ENCODE measurements at places on chromosomes 4 and X. TPM values are rescaled to one million over a fixed set of nuclear protein-coding genes. Genes with fewer than 3 reads are reported as not detected.

DNA sequence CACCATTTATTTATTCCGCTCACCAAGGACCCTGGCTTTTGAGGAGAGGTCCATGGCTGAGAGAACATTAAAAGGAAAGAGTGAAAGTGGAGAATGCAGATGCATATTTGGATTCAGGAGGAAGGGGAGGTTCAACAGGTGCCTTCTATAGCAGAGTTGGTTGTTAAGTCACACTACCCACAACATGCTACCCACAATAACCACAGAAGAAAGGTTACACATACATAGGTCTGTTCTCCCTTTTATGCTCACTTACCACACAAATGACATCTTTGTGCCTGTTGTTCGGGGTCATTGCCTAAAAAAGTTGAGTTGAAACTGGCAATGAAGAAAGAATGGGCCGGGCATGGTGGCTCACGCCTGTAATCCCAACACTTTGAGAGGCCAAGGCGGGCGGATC lies 587.4 kb downstream of the RPA4 start:
- no peak overlapping the region for H3K4me3 ChIP-seq
- H3K27me3 ChIP-seq, result no peaks in the 10 kb centered on the region
- H3K36me3 ChIP-seq, result no peaks in the 10 kb centered on the region
- no peak overlapping the region for H3K27ac ChIP-seq

DNA sequence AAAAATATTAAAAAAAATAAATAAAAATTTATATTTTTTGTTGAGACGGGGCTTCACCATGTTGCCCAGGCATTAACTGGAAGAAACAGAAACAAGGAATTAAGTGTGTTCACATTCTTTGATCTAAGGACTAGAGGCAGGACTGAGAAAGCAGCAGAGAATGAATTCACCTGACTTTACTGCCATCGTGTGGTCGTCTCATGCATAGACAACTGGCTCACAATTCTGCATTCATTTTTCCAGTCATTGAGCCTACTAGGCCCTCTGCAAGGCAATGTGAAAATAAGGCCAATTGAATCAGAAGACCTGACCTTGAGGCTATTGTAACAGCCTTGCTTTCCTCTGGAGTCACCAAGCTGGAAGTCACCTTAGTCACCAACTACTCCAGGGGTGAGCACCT lies 37.4 kb downstream of the LHFPL1 start:
- no peak overlapping the region for H3K4me3 ChIP-seq
- peak; percentile 77 for DNase-seq
- no peaks in the 10 kb centered on the region for H3K4me1 ChIP-seq
- H3K27ac ChIP-seq, result no peak overlapping the region
- no peaks in the 10 kb centered on the region for H3K27me3 ChIP-seq
- no peaks in the 10 kb centered on the region for H3K36me3 ChIP-seq

DNA sequence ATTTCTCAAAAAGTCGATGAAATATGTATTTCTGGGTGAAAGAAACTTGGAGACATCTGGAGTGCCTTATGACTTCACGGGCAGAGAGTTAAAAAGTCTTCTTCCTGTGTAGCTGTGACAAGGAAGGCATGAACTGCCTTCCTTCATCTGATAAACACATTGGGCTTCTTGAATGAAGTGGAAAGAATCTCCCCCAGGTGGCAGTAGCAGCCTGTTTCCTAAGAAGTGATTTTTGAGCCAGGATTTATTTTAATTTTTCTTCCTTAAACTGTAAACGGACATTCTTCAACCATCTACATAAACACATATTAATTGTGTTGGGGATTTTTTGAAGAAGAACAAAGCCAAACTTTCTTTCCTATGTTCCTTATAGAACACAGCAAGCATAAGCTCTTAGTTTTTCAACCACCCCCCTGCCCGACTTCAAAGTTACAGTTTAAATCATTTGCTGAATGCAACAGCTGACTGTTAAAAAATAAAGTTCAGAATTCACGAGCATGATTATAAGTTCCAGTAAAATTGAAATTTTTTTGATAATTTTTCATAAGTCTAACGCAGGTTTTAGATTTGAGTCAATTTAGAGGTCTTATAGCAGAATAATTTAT lies 980 bp upstream of the GIMD1 start:
- no peaks in the 10 kb centered on the region for H3K4me1 ChIP-seq
- no peak overlapping the region for H3K4me3 ChIP-seq
- no peaks in the 10 kb centered on the region for H3K36me3 ChIP-seq
- DNase-seq, result peak; percentile 83
- no peaks in the 10 kb centered on the region for H3K27me3 ChIP-seq

Gene RS1
- total RNA-seq, result not detected

DNA sequence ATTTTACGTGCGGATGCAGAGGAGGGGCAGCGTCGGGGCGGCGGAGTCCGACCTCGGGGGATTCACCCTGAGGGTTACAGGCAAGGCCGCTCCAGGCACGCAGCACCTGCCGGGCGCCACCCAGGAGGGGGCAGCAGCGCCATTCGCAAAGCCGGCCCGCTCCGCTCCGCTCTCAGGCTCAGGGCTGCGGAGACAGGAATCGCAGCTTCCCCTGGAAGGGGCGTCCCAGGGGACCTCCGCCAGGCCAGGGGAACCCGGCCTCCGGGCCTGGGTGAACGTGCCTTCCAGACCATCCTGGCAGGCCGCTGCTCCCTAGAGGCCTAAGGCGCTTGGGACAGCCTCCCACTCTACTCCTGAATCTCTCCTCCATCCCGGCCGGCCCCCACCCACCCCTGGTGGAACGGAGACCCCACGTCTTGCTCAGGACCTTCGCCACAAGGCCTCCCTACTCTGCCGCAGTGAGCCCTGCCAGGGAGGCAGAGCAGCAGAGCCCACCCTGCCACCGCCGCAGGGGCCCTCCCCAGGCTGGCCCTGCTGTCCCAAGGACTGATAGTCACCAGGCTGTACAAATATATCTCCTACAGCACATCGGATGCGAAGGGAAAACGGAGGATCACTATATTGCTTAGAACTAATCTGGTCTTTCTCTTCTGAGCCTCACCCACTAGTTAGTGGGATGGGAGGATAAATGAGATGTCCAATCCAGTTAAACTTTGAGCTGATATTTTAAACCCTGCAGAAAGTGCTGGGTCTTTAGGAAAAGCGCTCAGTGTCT lies 115.0 kb downstream of the SMIM20 start:
- peaks cover 25% of the 10 kb centered on the region for H3K4me1 ChIP-seq
- no peaks in the 10 kb centered on the region for H3K27me3 ChIP-seq
- H3K36me3 ChIP-seq, result no peaks in the 10 kb centered on the region
- DNase-seq, result peak; percentile 90
- no peak overlapping the region for H3K27ac ChIP-seq

GRCh38 chr4:7295197-7295910 lies 103.0 kb downstream of the SORCS2 start:
- no peak overlapping the region for H3K4me3 ChIP-seq
- DNase-seq, result no peak
- H3K4me1 ChIP-seq, result peaks cover 3% of the 10 kb centered on the region
- no peaks in the 10 kb centered on the region for H3K36me3 ChIP-seq
- peaks cover 3% of the 10 kb centered on the region for H3K27me3 ChIP-seq
- no peak overlapping the region for H3K27ac ChIP-seq

DNA sequence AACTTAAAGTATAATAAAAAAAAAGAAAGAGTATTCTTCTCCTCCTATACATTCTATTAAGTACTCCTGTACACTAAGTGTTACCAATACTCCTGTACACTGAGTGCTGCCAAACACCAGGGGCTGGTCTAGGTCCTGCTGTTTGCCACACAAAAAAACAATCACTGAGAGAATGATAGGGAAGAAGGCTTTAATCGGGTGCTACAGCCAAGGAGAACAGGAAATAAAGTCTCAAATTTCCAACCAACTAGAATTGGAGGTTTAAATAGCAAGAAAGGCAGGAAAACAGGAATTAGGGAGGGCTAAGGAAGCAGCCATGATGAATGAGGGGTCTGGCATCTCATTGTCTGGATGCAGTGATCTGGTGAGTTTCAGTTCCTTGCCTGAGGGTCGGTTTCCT lies 239.8 kb downstream of the ZNF674 start:
- DNase-seq, result no peak
- no peaks in the 10 kb centered on the region for H3K36me3 ChIP-seq
- H3K4me1 ChIP-seq, result no peaks in the 10 kb centered on the region
- H3K27me3 ChIP-seq, result no peaks in the 10 kb centered on the region
- H3K4me3 ChIP-seq, result no peak overlapping the region

Gene HERC6
- 6.9 TPM for total RNA-seq

DNA sequence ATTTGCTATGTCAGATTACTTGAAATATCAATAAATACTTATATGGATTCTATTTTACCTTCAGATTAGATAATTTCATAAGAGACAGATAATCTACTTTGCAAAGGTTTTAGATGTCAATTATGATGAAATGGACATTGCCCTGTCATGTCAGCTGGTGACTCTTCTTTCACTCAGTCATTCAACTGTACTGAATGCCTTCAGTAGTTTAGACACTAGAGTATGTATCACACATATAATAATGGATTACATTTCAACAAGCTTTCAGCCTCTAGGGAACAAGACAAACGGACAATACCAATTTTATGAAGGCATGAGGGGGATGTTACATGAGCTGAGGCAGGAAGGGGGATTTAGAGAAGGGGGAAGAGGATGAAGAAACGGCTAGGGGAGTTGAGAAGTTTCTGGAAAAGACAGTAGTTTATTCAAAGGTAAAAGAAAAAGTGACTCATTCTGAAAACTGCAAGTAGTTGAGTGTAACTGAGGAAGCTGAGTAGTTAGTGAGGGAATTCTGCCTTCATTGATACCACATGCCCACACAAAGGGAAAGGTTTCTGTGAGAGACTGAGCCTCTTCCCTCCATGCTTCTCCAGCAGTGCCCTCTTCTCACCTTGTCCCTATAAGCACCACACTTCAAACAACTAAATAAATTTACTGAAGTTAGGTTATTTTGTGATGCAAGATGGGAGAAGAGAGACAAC lies 25.7 kb downstream of the SLC9B2 start:
- no peak overlapping the region for H3K4me3 ChIP-seq
- no peak for DNase-seq
- no peaks in the 10 kb centered on the region for H3K27me3 ChIP-seq
- no peak overlapping the region for H3K27ac ChIP-seq

Gene SRPX2
- total RNA-seq, result 19.1 TPM

- no peak overlapping the region for H3K4me3 ChIP-seq
- peak overlapping the region; percentile 19 for H3K27ac ChIP-seq
- H3K27me3 ChIP-seq, result no peaks in the 10 kb centered on the region
- no peaks in the 10 kb centered on the region for H3K4me1 ChIP-seq
- DNase-seq, result peak; percentile 18
- no peaks in the 10 kb centered on the region for H3K36me3 ChIP-seq
These were observed 15.7 kb downstream of the PRKX start for GRCh38 chrX:3697701-3698279.

GRCh38 chr4:78904143-78904542 lies 35.1 kb downstream of the PAQR3 start:
- DNase-seq, result no peak
- H3K36me3 ChIP-seq, result no peaks in the 10 kb centered on the region
- no peak overlapping the region for H3K4me3 ChIP-seq
- no peaks in the 10 kb centered on the region for H3K27me3 ChIP-seq
- no peak overlapping the region for H3K27ac ChIP-seq

All from hepatocyte (in vitro differentiated cells).